ENCODE measurements at places on chromosomes 16 and 17. TPM values are rescaled to one million over a fixed set of nuclear protein-coding genes. Genes with fewer than 3 reads are reported as not detected.

The C1QTNF1 gene
- 140 TPM for total RNA-seq

The NPTX1 gene
- 2.6 TPM for total RNA-seq

The KRTAP2-2 gene
- total RNA-seq = not detected

The GNG13 gene
- total RNA-seq = not detected

The CACNG4 gene
- 0.11 TPM for total RNA-seq

The SDK2 gene
- total RNA-seq = 0.95 TPM

DNA sequence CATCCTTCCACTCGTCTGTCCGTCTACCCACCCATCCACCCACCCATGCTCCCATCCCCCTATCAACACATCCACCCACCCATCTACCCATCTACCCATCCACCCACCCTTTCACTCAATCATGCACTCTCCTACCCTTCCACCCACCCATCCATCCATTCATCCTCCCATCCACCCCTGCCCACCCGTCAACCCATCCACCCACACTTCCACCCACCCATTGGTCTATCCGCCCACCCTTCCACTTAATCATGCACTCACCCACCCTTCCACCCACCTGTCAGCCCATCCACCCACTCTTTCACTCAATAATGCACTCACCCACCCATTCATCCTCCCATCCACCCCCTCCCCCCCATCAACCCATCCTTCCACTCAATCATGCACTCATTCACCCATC, 250.0 kb upstream of the EEF2KMT start:
- no peak for DNase-seq

DNA sequence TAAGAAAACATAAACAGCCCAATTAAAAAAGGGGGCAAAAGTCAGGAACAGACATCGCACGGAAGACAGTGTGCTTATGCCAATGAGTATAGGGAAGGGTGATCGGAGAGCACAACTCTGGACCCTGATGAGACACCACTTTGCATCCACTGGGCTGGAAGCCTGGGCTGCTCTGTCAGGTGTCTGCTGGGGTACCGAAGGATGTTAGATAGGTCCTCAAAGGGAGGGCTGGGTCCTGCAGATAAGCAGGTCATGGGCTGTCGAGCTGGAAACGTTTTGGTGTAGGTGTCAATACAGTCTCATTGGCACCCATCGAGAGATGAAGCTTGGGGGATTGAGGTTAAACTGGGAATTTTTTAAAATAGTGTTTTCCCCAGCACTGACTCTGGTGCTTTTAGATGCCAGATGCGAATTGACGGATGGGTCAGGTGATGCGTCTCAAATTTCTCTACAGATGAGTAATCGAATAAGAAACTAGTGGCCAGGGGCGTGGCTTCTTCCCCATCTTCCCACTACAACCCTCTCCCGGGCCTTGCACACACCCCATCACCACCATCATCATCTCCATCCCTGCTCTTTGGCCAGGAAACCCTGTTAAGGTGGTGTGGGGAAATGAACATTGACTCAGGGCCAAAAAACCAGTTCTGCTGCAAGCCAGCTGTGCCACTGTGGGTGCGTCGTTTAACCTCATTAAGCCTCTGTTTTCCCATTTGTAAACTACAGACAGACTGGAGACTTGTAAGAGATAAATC, 47.8 kb upstream of the IRF8 start:
- DNase-seq = no peak

- DNase-seq = no peak
Observed at GRCh38 chr17:72056727-72057290, 64.0 kb upstream of the SOX9 start.

- DNase-seq = no peak
Observed at GRCh38 chr17:39822051-39822451, 42.1 kb downstream of the IKZF3 start.

GRCh38 chr17:7626307-7626706, 1.3 kb downstream of the SAT2 start:
- DNase-seq = peak; percentile 47

GRCh38 chr17:44273607-44274006, 5.7 kb upstream of the SLC4A1 start:
- DNase-seq = no peak

- DNase-seq = peak; percentile 41
Observed at GRCh38 chr17:17044846-17045561, 2.7 kb downstream of the MPRIP start.

DNA sequence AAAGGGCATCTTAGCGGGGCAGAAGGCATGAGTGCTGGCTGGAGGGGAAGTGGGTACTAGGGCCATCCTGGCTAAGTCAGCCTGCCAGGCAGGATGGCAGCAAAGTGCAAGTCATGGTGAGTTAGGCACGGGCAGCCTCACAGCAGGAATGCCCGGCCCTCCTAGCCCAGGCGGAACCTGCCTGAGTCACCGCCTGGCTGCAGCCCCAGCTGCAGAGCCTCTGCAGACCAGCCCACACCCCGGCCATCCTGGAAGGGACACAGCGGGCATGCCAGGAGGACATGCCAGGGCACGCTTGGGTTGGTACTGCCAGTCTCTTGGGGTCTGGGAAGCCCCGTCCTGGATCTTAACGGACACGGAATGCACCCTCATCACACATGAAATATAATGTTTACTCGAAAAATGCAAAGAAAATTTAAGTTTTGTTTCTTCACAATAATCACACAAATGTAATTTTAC, 5.0 kb upstream of the ALDH3A1 start:
- DNase-seq = peak; percentile 92

- DNase-seq = no peak
Observed at GRCh38 chr16:13081825-13082331, 180.5 kb downstream of the SHISA9 start.

- no peak for DNase-seq
Observed at GRCh38 chr17:3558603-3559269, 1.1 kb upstream of the TRPV3 start.

GRCh38 chr17:64128787-64129514, 993 bp downstream of the ERN1 start:
- DNase-seq = no peak

- no peak for DNase-seq
Observed at GRCh38 chr17:68847711-68848110, 107.5 kb downstream of the ABCA8 start.

GRCh38 chr17:80086081-80086480, 15.3 kb upstream of the GAA start:
- DNase-seq = no peak

GRCh38 chr16:75266738-75267630, 15.6 kb upstream of the BCAR1 start:
- no peak for DNase-seq

- no peak for DNase-seq
Observed at GRCh38 chr16:74099530-74099929, 197.1 kb upstream of the PSMD7 start.

- no peak for DNase-seq
Observed at GRCh38 chr17:73534209-73534909, 109.9 kb downstream of the SDK2 start.

DNA sequence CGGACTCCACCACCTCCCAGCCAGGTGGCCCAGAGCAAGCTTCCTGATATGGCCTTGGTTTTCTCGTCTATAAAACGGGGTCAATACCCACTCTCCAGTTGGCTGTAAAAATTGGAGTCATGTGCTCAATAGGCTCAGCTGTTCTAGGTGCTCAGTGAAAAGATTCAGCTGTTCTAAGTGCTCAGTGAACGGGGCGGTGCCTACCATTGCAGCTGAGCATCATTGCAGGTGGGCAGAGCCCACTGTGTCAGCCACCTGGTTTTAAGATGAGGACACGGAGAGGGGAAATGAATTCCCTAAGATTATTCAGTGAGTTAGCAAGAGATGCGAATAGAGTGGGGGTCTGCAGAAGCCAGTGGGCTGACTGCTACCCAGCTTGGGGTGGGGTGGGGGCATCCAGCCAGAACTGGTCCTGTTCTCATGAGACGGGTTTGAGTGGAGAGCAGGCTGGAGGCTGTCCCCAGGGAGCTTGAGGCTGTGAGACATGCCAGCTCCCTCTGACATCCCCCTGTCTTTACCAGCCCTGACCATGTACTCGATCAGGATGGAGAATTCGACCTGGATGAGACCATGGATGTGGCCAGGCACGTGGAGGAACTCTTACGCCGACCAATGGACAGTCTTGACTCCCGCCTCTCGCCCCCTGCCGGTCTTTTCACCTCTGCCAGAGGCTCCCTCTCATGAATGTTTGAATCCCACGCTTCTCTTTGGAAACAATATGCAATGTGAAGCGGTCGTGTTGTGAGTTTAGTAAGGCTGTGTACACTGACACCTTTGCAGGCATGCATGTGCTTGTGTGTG, 21.9 kb downstream of the STAT5A start:
- DNase-seq = no peak

Measured in adrenal gland (tissue), 19 donors.